ENCODE measurements at places on chromosomes 11 and 22. TPM values are rescaled to one million over a fixed set of nuclear protein-coding genes. Genes with fewer than 3 reads are reported as not detected.

GRCh38 chr11:34680206-34680605 is 59.3 kb downstream of the EHF start:
- DNase-seq, result no peak

- DNase-seq, result no peak
These were observed 55.2 kb downstream of the ST3GAL4 start for GRCh38 chr11:126410649-126411048.

Gene RAB38
- 5.2 TPM for total RNA-seq

DNA sequence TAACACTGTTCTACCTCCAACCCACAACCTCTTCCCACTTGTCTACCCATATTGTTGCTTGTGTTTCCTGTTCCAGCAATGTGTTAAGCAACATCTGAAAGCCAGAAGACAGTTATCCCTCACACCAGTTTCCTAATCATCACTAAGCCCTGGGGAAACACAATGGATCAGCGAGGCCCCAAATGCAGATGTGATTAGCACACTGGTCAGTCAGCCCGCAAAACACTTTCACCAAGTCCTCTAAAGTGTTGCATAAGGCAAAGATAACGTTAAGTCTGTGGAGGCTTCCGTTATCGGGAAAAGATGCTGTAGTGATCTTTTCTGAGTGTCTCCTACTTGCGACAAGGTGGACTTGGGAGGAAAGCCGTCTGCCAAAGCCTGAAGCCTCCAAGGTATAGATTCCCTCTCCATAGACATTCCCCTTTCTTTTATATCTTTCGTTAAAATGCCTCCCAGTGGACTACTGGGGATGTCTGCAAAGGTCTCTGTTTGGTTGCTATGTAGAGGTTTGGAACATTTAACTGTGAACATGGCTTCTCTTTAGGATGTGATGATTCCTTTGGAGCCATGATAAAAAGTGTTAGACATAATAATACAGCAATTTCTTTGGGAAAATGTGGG is at the start of gene MS4A3:
TSS of gene MS4A3 (plus strand) at position 317 of the 621 bp plus-strand sequence. CDS start 4,496 bp downstream, outside the sequence.
- DNase-seq, result no peak

Gene RFPL1
- total RNA-seq, result not detected

DNA sequence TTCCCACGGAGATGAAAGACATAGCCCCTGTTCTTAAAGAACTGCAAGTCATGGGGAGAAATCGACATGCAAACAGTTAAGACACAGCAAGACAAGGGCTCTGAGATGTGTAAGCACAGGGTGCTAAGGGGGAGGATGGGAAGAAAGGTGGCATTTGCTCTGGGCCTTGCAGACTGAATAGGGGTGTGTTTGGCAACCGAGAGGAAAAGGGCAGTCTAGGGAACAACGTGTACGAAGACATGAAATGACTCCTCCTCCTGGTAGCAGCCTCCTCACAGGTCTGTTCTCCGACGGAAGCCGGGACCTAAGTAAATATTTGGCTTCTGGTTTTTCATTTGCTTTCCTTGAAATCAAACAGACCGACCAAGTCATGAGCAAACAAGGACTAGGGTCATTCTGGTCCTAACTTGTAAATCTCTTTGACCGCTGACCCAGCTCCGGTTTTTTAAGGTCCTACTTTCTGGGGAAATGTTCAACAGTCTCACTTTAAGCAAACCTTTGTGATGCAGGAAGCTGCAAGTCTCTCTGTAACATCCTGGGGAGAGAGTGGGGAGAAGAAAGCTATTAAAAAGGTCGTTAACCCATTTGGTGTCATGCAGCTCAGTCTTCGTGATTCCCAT is 19.7 kb downstream of the NNMT start:
- DNase-seq, result no peak

DNA sequence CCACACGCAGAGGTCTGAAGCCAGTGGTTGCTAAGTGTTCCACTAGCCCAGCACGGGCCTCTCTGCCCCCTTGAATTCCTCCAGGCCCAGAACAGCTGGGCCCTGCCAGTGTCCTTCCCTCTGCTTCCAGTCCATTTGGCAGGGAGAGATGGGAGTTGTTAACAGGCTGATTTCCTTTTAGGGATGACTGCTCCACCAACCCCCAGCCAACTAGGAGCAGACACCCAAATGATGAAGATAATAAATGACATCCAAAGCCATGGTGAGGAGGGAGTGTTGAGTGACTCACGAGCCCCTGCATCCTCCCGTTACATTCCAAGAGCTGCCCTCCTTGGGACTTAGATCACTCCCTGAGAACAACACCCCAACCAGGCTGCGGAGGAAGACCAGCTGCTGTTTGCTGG is 20.6 kb downstream of the PARVA start:
- no peak for DNase-seq

Gene OR8D1
- not detected for total RNA-seq

DNA sequence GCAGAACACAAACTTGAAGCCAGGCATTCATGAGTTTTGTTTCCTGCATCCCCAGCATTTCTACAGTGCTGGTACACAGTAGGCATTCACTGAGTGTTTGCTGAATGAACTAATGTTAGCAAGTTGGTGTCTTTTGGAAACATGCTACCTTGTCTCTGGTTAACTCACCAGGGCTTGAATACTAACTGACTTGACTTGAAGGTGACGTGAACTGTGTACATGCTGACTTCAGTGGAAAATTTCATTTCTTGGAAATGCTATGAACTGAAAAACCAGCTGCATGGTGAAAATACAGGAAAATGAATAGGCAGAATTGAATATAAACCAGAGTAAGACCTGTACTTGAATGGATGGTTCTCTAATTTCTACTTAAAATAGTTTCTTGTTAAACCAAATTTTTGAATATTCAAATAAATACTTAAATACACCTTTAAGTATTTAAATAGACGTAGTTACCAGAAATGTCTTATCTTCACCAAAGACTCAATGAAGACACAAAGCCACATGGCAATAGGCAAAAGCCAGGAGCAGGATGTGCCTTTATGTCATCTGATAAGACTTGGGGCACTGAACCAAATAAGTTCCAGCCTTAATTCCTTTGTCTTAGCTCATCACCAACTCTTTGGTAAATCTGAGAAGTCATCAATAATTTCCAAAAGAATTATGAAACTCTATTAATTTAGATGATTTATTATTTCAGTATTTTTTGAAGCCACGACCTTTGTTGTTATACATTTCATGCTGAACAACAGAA is 39.7 kb upstream of the POU2AF2 start:
- no peak for DNase-seq

Gene MS4A14
- total RNA-seq, result 2.3 TPM

DNA sequence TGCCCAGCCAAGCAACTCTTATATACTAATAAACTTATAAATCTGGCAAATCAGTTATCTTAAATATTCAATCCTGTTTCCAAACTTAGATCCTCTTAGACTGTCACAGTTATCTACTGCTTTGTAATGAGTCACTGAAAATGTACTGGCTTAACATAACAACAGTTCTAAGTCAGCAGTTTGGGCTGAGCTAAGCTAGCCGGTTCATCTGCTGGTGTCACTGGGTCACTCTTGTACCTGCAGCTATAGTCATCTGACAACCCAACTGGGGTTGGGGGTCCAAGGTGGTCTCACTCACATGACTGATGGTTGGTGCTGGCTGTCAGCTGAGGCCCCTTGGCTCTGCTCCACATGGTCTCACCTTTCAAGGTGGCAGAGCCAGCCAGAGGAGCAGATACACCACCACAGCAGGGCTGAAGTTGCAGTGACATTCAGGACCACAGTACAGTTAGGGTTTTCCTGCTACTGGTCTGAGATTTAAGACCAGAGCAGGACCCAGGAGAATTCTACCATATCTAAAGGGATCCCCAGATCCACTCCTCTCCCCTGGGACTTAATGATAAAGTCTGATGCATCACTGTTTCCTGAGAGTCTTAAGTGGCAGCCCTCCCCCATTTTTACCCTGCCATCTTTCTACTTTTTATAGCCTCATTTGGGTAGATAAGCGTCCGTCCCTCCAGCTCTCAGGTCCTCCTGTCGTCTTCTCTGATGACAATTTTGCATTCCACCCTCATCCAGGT is 7.9 kb upstream of the MACROD1 start:
- DNase-seq, result no peak

DNA sequence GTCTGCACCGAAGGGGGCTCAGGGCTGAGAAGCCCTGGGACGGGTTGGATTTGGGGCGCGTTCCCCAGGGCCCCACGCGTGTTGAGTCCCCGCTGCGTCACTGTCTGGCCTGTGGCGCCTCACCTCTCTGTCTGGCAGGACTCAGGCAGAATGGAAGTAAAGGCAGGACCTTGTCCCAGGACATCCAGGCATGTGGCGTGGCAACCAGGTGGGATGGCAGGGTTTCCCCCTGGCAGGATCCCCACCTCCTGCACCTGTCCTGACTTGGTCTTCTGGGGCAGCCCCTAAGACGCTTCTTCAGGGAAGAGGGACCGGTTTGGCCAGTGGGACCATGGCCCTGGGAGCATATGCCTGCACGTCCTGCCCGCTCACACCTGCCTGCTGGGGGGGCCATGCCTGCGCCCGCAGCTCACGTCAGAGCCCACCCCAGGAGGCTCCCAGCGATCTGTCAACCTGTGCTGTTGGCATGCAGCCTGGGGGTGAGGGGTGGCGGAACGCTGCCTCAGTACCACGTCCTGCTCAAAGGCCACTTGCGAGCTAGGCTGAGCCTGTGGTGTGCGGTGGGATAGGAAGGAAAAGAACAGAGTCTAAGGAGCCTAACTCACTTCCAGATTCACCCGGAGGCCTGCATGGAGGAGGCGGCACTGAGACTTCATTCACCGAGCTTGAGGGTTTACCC is 72.7 kb downstream of the KCNQ1 start:
- DNase-seq, result peak; percentile 8

DNA sequence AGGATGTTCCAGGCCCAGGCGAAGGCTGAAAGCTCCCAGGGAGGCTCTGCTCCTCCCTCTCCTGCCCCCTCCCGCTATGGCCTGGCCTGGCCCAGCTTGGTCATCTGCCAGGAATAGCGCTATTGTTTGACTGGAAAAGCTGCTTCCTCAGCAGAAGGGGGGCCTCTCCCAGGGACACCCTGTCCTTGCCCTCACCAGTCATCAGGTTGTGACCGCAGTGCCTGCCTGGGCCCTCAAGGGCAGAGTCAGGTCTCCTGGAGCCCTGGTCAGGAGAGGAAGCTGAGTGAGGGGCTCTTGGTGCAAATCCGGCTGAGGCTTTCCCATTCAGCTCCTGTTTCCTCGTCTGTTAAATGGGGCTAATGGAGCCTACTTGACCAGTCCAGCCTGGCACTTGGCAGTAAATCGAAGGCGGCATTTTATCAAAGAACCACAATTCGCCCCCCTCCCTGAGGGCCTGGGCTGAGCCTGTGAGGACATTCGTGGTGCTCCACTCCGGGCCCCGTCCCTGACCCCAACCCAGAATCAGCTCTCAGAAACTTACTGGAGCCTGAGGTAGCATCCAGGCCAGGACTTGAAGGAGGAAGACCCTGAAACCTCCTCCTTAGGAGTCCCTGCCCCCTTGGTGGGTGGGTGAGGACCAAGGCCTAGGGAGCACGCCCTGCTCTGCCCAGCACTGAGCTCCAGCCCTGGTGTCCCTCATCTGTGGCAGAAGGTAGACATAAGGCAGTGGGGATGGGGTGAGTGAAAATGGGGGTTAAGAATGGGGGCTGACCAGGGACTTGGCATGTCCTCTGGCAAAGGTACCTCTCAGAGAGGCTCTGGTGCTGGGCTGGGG is 2.0 kb upstream of the CASTOR1 start:
- DNase-seq, result peak; percentile 95

Measured in breast epithelium (tissue), 4 donors.